ENCODE measurements at places on chromosomes 6 and 20. TPM values are rescaled to one million over a fixed set of nuclear protein-coding genes. Genes with fewer than 3 reads are reported as not detected.

DNA sequence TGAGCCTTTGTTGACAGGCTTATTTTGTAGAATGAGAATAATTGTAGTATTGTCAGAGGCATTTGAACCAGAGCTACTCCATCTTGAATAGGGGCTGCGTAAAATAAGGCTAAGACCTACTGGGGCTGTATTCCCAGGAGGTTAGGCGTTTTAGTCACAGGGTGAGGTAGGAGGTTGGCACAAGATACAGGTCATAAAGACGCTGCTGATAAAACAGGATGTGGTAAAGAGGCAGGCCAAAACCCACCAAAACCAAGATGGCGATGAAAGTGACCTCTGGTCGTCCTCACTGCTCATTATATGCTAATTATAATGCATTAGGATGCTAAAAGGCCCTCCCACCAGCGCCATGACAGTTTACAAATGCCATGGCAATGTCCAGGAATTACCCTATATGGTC, 82.7 kb downstream of the PFDN4 start:
- H3K4me3 ChIP-seq: no peak overlapping the region
- no peaks in the 10 kb centered on the region for H3K36me3 ChIP-seq
- H3K4me1 ChIP-seq: no peaks in the 10 kb centered on the region
- H3K27me3 ChIP-seq: no peaks in the 10 kb centered on the region

DNA sequence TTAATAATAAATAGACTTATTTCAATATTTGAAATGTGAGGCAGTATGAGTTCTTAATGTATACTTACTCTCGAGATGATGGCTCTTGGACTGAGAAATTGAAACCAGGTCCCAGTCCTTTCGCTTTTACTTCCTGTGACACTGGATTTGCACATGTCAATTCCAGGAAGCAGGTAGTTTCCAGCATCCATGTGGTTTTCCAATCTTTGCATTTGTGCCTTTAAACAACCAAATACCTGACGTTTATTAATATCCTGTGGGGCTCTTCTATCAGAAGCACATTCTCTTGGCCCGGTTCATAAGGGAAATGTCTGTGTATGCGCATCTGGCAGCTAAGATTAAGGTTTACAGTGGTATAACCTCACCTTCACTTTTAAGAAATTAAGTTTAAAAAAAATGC, 13.1 kb downstream of the UTRN start:
- H3K27ac ChIP-seq: peak overlapping the region; percentile 81
- H3K36me3 ChIP-seq: no peaks in the 10 kb centered on the region
- no peaks in the 10 kb centered on the region for H3K27me3 ChIP-seq
- no peak for DNase-seq

- H3K27me3 ChIP-seq: no peaks in the 10 kb centered on the region
- H3K36me3 ChIP-seq: no peaks in the 10 kb centered on the region
- no peaks in the 10 kb centered on the region for H3K4me1 ChIP-seq
- no peak overlapping the region for H3K4me3 ChIP-seq
- H3K27ac ChIP-seq: no peak overlapping the region
Measured at GRCh38 chr20:52655395-52655794, 316.8 kb upstream of the TSHZ2 start.

GRCh38 chr20:56520180-56520579, 4.4 kb upstream of the FAM209A start:
- no peaks in the 10 kb centered on the region for H3K27me3 ChIP-seq
- no peak overlapping the region for H3K27ac ChIP-seq
- H3K4me1 ChIP-seq: no peaks in the 10 kb centered on the region
- H3K36me3 ChIP-seq: peaks cover 62% of the 10 kb centered on the region

- no peaks in the 10 kb centered on the region for H3K27me3 ChIP-seq
- no peak overlapping the region for H3K4me3 ChIP-seq
- no peaks in the 10 kb centered on the region for H3K4me1 ChIP-seq
- no peak overlapping the region for H3K27ac ChIP-seq
- H3K36me3 ChIP-seq: no peaks in the 10 kb centered on the region
Measured at GRCh38 chr6:126268092-126268491, 71.8 kb upstream of the CENPW start.

The GABRR2 gene
- total RNA-seq: 3.6 TPM

The SNX9 gene
- 61.2 TPM for total RNA-seq

The BCAS1 gene
- total RNA-seq: 44.3 TPM

The HRH3 gene
- total RNA-seq: not detected

Measured in tibial nerve (tissue), 4 donors.